Left ventricle myocardium superior (tissue), 1 donor: ENCODE measurements at places on chromosomes 5 and 9. TPM values are rescaled to one million over a fixed set of nuclear protein-coding genes. Genes with fewer than 3 reads are reported as not detected.
A peak's percentile ranks its signal among the peaks of the same experiment; 100 is the strongest.

ANKRD55 gene
- not detected for total RNA-seq

SYK gene
- 5.1 TPM for total RNA-seq

SPACA9 gene
- 4.4 TPM for total RNA-seq

PCAT7 gene
- total RNA-seq: not detected

SLC25A2 gene
- total RNA-seq: not detected

GRCh38 chr5:45696206-45696836 lies at the start of gene HCN1:
Gene HCN1, minus strand, starts transcription at chr5:45696380.
- DNase-seq: peak; percentile 87

DNA sequence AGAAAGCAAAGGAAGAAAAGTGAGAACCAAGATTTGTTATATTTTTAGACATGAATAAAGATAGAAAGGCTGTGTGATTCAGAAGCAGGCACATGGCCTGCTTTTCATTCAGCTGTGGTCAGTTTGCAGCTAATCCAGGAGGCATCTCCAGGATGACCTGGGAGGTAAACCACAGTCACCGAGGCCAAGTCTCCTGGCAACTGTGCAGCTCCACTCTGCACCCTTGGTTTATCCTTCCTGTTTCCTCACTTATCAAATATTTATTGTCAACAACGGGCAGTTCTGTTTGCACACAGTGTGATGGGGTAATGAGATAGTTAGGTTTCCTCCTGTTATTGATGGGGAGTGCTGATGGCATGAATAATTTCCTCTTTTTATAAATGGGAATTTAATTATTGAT lies 243.0 kb downstream of the PSAT1 start:
- DNase-seq: no peak

- DNase-seq: no peak
Measured at GRCh38 chr5:55564721-55565120, 30.0 kb upstream of the PLPP1 start.

- DNase-seq: no peak
Measured at GRCh38 chr5:140273401-140273877, 29.5 kb downstream of the PFDN1 start.

GRCh38 chr9:13674926-13675637 lies 395.6 kb upstream of the MPDZ start:
- no peak for DNase-seq

DNA sequence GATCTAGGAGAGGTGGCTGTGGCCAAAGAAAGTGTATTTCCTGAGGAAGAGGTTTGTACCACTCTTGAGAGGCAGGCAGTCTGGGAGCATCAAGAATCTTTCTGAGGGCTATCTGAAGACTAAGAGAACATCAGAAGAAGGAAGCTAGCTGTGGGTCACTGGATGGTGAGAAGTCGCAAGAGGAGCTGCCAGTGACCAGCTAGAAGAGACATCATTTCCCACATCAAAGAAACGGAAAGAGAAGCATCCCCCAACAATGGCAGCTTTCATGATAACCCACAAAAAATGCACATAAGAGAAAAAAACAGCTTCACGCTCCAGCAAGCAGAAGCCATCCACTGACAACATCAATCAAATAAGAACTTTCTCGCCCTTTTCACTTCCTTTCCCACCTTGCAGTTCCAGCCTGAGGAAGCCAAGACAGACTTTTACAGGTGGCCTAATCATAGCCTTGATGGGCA lies 25.0 kb upstream of the CEP78 start:
- DNase-seq: no peak

DNA sequence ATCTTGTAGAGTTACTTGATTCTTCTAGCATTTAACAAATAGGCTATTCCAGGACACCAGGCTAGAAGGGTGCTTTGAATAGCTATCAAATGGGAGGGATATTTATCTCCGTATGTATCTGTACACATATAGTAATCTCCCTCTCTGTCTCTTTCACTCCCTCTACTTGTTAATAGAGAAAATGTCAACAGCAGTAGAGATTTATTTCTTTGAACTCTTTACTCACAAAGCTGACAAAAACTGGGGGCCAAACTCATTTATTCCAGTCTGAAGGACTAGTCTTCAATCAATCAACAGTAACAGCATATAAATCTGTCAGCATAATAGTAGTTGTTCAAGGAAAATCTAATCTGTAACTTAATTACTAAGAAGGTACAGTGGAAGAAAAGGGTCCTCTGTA lies 78.2 kb upstream of the FER start:
- DNase-seq: no peak

DNA sequence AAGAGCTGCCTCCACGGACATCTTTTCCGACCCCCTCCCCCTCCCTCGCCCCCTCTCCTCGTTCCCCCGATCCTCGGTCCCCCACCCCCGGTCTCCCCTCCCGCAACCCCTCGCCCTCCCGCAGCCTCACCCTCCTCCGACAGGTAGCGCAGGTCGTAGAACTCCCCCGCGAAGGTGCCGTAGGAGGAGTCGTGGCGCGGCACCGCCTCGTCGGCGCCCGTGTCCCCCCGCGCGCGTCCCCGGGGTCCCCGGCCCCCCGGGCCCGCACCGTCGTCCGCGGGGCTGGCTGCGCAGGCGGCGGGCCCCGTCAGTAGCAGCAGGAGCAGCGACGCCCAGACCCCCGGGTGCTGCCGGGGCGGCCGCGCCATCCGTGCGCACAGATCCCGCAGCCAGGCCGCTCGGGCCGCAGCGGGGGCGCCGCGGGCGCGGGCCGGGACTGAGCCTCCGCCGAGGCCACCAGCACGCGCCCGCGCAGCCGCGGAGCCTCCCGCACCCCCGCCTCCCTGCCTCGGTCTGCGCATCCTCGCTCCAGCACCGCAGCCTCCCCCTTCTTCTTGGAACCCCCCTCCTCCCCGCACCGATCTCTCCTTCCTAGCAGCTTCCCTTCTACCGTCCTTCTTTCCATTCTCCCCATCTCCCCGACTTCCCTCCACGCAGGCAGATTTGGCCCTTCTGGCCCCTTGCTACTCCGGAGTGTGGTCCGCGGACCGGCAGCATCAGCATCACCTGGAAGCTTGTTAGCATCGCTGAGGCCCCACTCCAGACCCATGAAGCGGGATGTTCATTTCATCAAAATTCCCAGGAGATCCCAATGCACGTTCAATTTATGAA lies at the start of gene FRRS1L:
TSS of gene FRRS1L (minus strand) at position 479 of the 831 bp plus-strand sequence. CDS start at position 368, 111 bp downstream.
- DNase-seq: no peak
